Pancreas (tissue), 10 donors: ENCODE measurements at places on chromosomes 1 and 21. TPM values are rescaled to one million over a fixed set of nuclear protein-coding genes. Genes with fewer than 3 reads are reported as not detected.

Gene VAV3
- total RNA-seq, result 21.4 TPM

Gene RHD
- not detected for total RNA-seq

DNA sequence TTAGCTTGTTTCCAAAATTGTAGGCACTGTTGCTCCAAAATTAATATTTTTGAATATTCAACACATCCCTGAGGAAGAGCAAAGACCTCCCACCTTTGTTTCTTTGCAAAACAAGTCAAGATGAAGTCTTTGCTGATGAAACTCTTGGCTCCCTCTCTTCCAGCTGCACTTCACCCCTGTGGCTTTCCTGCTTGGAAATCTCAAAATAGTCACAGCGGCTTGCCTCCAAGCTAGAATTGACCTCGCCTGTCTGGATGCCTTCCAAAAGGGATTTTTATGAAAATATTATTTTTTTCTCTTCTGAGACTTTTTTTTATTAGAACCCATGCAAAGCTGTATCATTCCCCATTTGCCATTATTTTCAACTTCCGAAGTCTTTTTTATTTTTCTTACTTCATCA lies 71.1 kb upstream of the MROH9 start:
- no peak for DNase-seq

- peak; percentile 75 for DNase-seq
Observed at GRCh38 chr1:85201340-85202091, 700 bp upstream of the SYDE2 start.

DNA sequence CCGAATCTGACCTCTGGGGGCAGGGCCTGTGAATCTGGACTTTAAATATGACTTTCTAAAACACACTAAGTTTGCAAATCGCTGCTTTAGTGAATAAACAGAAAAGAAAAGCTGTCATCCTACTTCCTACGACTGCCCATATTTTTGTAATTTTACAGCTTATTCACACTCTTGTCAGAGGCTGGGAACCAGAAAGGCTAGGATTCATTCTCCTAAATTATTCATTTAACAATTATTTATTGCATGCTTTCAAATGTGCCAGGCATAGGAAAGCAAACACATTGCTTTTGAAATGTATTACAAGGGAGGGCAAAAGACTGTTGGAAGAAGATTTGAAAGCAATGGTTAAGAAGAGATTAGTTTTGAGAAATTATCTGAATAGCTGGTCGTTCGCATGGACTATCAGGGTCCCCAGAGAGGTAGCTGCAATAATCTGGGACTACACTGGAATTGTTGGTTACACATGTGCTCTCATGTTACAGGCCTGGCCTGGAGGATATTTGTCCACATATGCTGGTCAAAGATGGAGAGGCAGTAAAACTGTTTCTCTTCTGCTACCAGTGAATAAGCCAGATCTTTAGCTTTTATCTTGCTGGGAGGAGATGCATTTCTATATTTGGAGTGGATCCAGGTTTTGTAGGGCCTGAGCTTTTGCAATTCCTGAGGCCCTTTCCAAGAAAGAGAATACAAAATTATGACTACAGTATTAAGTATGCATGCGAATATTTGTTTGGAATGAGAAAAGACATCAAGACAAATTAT lies 29.6 kb upstream of the SFPQ start:
- no peak for DNase-seq
